ENCODE measurements at places on chromosomes 2 and 18.
A peak's percentile ranks its signal among the peaks of the same experiment; 100 is the strongest.

DNA sequence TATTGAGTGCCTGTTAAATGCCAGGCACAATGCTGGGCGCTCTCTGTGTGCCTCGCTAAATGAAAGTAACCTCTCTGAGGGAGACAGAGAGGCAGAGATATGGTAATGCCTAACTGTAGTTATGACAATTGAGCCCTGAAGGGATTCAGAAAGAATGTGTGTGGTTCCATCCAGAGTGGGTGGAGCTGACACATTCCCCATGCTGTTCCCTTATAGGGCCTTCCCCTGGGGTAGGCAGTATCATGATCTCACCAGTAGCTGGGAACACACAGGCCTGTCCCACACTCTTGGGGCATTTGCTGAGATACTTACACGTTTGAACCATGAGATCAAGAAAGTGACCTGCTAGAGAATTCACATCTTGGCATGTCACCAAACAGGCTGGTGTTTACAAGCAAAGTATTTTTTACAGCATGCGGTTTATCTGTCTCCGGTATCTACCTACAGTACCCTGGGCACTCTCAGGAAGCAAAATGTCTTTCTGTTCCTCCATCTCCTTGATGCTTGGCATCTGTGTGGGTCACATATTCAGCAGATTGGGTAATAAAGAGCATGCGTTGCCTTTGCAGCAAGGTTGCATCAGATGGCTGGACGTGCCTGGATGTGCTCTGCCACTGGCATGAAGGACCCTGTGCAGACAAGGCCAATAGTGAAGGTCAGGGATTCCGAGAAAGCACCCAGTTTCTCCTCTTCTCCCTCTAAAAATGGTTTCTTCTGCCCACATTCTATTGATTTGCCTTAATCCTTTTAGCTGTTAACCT is 9.4 kb downstream of the CTIF start:
- no peak for DNase-seq

DNA sequence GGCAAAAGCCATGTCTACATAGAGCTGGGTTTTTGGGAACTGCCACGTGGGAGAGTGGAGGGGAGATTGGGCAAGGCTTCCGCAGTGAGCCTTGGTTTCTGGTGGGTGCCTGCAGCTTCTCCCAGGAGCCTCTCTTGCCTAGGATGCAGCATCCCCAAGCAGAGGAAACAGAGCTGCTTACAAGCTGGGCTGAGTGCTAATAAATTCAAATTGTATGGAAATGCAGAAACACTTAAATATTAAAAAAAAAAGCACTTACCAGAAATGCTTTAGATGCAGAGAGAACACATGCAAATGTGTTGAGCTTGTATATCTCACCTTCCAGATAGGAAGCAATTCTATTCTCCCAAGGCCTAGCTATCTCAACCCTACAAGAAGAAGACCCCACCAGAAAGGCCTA is 96.0 kb upstream of the ST3GAL5 start:
- DNase-seq = no peak

DNA sequence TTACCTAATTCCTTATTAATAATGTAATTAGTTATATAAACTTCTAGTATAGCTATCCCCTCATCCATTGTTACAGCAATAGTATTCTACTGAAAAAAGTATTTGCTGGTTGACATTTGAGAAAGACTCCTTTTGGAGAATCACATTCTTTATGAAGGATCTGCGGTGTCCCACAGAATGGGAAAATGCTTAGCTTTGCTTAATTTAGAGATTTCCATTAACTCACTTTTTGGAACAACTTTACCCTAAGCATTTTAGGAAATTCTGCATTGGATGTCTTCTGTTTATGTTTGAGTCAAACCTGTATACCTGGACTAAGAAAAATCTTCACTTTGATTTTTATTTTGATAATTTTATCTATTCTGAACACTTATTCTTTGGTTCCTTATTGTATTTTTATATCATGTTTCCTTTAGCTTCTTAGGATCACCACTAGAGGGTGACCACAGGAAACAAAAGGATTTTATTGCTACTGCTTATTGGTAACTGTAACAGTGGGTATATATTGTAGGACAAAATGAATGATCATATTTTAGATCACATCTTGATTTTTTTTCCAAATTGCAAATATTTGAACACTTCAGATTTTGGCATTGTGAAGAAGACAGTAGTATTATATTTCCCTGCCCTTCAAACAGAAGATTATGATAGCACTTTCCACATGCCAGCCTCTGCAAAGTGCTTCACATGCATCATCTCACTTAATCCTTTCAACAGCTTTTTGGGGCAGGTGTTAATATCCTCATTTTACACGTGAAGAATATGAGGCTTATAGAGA is 79.6 kb downstream of the MIB1 start:
- DNase-seq = peak; percentile 16

- no peak for DNase-seq
Measured at GRCh38 chr2:6392966-6393365, 472.7 kb downstream of the CMPK2 start.

- no peak for DNase-seq
Measured at GRCh38 chr18:75829091-75829490, 401.6 kb upstream of the SMIM21 start.

DNA sequence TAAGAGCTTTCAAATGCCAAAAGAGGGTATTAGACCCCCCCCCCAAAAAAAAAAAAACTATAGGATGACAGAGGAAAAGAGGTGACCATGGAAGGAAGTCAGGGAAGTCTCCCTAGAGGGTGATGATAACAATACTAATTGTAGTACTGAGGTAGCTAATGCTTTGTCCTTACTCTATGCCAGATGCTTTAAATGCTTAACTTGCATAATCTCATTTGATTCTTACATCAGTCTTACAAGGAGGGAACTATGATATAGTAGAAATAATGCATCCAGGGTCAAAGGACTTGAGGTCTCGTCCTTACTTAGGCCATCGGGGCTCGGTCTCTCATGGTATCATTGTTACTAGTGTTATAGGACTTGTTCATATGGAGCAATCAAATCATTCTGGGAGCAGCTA is 9.1 kb downstream of the IDH1 start:
- DNase-seq = no peak

GRCh38 chr18:10228326-10228725 is 226.1 kb upstream of the APCDD1 start:
- no peak for DNase-seq
